Testis (tissue), 5 donors: ENCODE measurements at places on chromosomes 5 and 9. TPM values are rescaled to one million over a fixed set of nuclear protein-coding genes. Genes with fewer than 3 reads are reported as not detected.

The RNF183 gene
- 1.7 TPM for total RNA-seq

DNA sequence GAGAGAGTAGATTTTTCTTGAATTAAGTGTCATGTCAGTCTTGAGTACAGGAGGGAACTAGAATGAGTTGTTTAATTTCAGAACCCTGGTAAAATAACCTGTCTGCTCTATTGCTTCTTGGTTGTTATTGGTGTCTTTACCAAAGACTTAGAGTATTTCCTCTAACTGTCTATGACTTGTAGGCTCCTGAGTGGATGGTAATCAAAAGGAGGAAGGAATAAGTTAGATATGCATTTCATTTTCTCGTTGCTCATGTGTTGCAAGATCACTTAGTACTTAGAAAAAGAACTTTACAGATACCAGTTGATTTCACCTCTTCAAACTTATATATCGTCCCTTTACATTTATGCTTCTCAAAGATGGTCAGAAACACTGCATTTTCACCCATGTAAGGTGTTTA, 31.1 kb downstream of the UHRF2 start:
- no peaks in the 10 kb centered on the region for H3K36me3 ChIP-seq
- no peak overlapping the region for H3K27ac ChIP-seq
- DNase-seq, result no peak
- H3K27me3 ChIP-seq, result no peaks in the 10 kb centered on the region
- no peak overlapping the region for H3K4me3 ChIP-seq

DNA sequence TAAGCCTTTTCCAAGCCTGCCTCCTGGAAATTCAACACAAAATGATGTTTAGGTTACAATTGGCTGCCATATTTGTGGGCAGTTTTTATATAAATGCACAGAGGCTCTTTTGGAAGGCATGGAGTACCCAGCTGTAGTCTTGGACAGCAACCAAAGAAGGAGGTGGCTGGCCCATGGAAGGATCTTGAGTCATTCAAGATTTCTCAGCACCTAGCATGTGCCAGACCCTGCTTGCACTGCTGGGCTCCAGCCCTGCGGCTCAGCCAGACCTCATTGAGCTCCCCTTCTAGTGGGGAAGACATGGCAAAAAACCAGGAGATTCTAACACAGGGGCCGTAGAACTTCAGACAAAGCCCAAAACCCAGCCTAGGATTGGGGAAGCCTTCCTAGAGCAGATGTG, 22.1 kb downstream of the JADE2 start:
- no peaks in the 10 kb centered on the region for H3K36me3 ChIP-seq
- no peak overlapping the region for H3K27ac ChIP-seq
- no peak overlapping the region for H3K4me3 ChIP-seq
- no peaks in the 10 kb centered on the region for H3K27me3 ChIP-seq

The RABL6 gene
- 103 TPM for total RNA-seq

GRCh38 chr9:129383019-129383560, 205.0 kb upstream of the IER5L start:
- peak; percentile 85 for DNase-seq
- H3K4me3 ChIP-seq, result peak overlapping the region; percentile 56

The ISL1 gene
- 4.5 TPM for total RNA-seq

- no peak overlapping the region for H3K27ac ChIP-seq
- no peaks in the 10 kb centered on the region for H3K27me3 ChIP-seq
- no peaks in the 10 kb centered on the region for H3K4me1 ChIP-seq
- DNase-seq, result no peak
Observed at GRCh38 chr5:107604146-107604910, 66.4 kb downstream of the EFNA5 start.
